ENCODE measurements at places on chromosomes 6 and 20. TPM values are rescaled to one million over a fixed set of nuclear protein-coding genes. Genes with fewer than 3 reads are reported as not detected.

Gene UBD
- 0.93 TPM for total RNA-seq

Gene YIPF3
- 67.9 TPM for total RNA-seq

Gene TFAP2D
- not detected for total RNA-seq

Gene KPNA5
- 1.7 TPM for total RNA-seq

Gene UNC5CL
- total RNA-seq = 9.3 TPM

Gene TCF19
- 0.45 TPM for total RNA-seq

Gene CRISP3
- total RNA-seq = 0.13 TPM

Gene PRKN
- 1.2 TPM for total RNA-seq

Gene ULBP1
- 0.08 TPM for total RNA-seq

Gene B3GALT4
- total RNA-seq = 1.2 TPM

Gene PTGIS
- total RNA-seq = 20.3 TPM

- no peak for DNase-seq
Observed at GRCh38 chr20:64133951-64134407, 26.6 kb upstream of the NPBWR2 start.

- DNase-seq = no peak
Observed at GRCh38 chr6:121520337-121521163, 85.1 kb downstream of the GJA1 start.

DNA sequence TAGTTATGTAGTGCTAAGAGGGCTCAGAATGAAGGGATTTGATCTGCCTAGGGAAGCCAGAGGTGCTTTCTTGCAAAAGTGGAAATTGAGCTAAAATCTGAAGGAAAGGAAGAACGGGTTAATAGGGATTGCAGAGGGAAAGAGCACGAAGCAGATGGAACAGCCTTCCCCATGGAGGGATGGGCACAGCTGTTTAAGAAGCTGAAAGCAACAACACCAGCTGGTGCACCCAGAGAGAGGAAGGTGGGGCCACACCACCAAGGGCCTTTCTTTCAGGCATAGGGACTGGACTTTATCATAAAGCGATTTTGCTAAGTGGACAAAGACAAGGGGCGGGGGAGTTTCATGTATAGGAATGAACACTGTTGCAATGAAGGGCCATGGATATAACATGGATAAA is 65.8 kb upstream of the SNRPB2 start:
- DNase-seq = no peak

DNA sequence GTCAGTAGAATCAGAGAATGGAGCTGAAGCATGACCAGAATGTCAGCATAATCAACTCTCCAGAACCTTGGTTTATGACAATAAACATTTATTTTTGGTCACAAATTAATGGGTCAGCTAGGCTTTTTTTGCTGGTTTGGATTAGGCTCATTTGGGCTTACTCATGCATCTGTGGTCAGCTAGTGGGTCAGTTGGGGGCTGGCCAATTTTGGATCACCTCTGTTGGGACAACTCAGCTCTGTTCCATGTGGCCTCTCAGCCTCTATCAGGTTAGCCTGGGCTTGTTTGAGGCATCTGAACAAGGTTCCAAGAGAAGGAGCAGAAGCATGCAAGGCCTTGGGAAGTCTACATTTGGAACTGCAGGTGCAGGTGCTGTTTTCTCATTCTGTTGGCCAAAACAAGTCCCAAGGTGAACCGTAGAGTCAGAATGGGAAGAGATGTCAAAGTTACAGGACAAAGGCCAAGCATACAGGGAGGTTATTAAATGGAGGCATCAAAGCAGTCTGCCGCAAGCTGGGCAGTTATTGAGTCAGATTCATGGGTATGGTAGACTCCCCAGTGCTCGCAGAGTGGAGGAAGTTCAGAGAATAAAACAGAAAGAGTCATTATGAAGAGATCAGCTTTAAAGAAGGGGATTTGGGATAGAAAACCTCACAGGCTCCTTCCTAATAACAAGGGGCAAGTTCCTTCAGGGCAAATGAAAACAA is 173.0 kb downstream of the PLCB4 start:
- DNase-seq = no peak

DNA sequence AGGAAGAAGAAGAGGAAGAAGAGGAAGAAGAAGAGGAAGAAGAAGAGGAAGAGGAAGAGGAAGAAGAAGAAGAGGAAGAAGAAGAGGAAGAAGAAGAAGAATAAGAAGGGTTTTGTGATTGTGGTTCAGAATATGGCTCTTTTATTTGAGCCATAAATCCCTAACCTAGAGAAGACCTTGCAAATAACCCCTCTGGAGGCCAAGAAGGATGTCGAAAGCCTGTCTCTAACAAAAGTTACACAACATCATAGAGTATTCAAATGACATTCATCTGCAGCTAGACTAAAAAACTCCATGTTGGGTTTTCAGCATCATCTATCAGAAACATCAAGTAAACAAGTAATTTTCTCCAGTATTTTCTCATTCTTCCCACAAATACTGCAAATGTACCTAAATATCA is 100.9 kb downstream of the RNASET2 start:
- no peak for DNase-seq

DNA sequence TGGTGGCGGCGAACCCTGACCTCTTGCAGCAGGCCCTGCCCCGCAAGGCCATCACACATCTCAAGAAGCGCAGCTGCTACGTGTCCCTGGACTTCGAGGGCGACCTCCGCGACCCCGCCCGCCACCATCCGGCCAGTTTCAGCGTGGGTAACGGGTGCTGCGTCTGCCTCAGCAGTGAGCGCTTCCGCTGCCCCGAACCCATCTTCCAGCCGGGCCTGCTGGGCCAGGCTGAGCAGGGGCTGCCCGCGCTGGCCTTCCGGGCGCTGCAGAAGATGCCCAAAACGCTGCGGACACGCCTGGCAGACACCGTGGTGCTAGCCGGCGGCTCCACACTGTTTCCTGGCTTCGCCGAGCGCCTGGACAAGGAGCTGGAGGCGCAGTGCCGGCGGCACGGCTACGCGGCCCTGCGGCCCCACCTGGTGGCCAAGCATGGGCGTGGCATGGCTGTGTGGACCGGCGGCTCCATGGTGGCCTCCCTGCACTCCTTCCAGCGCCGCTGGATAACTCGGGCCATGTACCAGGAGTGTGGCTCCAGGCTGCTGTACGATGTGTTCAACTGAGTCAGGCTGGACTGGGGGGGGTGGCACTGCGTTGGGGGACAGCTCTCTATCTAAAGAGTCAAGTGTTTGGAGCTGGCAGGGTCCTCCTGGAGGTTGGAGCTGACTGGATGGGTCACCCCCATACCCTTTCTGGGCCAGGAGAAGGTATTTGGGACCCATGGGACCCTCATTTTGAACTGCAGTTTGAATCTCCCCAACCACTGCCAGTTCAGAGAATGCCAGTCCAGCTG is 1.1 kb downstream of the ACTL10 start:
- DNase-seq = peak; percentile 85

- DNase-seq = no peak
Observed at GRCh38 chr6:14464716-14465115, 347.1 kb downstream of the CD83 start.

GRCh38 chr20:37347347-37347823 is 1.4 kb downstream of the SRC start:
- no peak for DNase-seq

DNA sequence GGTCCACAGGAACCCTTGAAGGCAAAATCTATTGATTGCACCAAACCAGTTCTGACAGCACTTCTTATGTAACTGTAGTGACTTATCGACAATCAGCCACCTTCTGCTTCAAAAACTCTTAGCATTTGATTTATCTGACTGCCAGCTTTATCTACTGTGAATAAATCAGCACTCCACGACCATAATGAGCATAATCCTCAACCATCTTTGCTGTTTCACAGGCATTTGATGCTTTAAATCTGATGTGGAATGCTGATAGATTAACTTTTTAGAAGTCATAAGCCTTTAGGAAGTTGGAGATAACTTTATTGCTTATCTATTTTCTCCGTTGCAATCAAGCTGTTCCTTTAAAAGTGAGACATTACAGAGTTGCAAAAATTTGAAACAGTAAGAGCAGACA is 101.5 kb upstream of the PTCHD4 start:
- no peak for DNase-seq
